ENCODE measurements at places on chromosomes 4 and X.

DNA sequence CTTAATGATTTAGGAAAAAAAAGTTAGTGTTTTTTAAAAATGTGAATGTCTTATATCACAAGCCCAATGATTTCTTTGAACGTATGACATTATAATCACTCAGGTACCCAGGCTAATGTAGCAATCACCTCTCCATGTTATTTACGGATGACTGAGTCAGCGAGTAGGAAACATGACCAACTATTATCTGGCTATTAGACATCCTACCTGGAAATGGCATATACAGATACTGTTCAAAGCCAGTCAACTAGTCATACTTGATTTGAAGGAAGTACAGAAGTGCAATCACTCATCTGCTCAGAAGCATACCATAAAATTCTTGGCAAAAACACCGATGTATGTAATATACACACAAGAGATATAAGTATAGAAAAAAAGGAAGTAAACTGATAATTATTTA, 732.5 kb downstream of the ARAP2 start:
- no peak for DNase-seq

DNA sequence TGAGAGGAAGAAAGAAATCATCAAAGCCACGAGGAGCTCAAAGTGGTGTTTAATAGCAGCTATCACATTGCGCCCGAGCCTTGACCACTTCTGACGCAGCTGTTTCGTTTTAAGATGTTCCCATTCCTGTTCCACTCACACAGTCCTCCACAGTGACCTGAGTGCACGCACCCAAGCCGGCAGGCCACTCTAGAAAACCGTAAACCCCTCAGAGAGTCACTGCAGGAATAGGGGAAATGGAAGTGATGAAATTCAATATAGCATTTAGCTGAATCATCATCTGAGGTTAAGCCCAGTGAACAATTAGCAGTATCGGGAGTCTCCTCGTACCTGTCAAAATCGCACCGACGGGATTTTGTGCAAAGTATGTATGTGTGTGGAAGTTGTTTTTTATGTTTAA, 17.9 kb upstream of the HAND2 start:
- DNase-seq: no peak

DNA sequence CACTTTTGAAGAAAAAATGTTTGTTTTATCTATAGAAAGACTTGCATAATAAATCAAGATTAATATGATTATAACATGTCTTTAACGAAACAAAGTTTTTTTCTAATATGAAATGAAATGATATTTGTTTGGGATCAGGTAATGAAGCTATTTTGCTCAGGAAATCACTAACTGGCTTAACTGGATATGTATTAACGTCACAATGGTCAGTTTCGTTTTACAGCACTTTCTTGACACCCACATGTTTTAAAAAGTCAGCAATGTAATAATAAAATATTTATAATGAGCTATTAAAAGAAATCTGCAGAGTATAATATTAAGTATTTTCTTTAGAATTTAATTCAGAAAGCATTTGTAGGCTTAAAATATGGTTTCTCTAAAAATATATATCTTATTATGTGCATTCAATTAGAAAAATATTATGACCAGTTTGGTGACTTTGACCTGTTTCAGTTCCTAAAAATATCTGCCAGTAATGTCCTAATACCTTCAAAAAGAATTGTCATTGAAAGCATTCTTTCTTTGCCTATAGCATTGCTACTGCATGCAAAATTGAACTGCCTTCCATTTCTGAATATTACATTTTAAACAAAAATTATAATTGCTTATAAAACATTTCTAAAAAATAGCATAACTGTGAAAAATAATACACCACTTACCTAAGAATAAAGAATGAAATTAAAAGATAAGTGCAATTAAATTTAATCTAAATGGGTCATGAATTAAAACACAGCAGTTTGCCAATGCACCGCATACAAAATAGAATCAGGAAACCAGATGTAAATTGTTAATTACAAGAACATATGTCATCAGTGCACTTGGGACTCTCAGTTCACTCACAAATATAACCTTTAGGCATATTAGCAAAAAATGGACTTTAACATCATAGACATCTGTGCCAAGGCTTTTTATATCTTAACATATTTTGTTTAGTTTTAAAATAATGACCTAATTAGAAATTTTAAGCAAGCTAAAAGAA, 31.6 kb downstream of the TIGD2 start:
- DNase-seq: no peak

DNA sequence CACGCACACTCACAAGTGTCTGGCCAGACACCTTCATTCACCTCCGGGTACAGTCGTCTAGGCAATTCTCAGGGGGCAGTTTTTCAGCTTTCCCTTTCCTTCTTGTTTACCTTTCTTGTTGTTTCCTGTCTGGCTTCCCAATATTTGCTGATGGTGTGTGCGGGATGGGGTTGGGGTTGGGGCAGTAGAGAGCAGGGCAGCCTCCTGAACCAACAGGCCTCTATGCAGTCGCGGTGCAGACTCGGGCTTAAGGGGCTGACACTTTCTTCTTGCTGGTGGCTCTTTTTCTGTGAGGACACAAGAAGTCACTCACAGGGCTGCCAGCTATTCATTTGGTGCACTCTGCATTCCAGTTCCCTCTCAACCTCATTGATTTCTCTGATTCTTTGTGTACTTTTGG, 56.4 kb downstream of the NBDY start:
- DNase-seq: no peak

DNA sequence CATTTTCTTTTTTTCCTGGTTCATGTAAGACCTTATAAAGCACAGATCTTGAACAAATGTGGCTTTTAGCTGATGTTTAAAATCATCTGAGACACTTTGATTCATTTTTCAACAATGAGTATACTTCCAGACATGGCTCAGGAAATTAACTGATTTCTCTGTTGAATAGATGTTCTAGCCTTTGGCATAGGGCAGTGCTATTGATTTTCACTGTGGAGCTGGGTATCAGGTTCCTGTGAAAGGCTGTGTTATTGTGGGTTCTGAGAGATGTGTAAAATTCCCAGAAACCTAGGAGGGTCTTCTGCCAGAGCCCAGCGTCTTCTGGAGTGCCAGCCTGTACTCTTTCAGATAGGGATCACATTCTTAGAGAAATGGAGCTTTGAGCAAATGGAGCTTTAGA, 278.9 kb downstream of the EPHA5 start:
- no peak for DNase-seq

DNA sequence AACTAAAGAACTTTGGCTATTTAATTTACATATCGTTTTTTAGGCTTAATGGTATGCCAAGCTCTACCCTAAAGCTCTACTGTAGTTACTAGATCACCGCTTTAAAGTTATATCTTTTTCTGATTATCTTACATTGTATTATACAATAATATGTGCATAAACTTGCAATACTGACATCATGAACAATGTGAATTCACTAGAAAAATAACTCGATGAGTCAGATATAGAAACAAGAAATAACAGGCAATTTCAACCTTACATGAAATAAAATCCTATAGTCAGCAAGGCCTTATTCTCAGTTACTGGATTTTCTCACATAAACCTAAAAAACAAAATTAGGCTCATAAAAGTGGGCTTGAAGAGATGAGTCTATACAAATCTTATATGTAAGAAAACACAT, 32.5 kb downstream of the PDGFC start:
- no peak for DNase-seq

- DNase-seq: no peak
Observed at GRCh38 chrX:134542485-134542884, 82.5 kb downstream of the HPRT1 start.

DNA sequence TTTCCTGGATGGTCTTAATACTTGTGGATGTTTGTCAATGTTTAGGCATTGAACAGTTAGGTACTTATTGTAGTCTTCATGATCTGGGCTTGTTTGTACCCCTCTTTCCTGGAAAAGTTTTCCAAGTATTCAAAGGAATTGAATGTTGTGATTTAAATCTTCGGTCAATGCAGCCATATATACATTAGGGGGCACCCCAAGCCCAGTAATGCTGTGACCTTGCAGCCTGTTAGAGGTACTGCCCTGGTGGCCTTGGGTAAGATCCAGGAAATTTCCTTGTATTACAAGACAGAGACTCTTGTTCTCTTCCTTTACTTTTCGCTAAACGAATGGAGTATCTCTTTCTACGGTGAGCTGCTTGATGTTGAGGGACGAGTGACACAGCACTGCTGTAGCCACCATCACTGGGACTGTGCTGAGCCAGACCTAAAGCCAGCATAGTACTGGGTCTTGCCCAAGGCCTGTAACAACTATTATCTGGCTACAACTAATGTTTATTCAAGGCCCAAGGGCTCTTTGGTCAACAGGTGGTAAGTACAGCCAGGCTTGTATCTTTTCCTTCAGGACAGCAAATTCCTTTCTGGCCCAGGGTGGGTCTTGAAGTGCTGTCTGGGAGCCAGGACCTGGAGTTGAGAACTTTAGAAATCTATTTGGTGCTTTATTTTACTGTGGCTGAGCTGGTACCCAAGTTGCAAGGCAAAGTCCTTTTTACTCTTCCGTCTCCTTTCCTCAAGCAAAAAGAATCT, 118.3 kb upstream of the ATOH1 start:
- DNase-seq: peak; percentile 24

DNA sequence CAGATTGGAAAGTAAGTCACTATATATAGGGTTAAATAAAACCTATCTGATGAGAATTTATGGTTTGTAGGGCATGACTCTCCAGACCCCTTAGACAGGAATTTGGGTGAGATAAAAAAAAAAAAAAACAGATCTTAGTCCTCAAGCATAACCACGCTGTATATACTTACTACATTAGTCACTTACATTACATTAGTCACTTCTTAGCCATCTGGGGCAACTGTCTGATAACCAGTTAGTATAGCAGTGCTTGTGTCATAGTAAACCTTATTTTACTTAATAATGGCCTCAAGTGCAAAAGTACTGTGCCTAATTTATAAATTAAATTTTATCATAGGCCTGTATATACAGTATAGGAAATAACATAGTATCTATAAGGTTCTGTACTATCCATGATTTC, 60.2 kb upstream of the RPS6KA6 start:
- DNase-seq: no peak

DNA sequence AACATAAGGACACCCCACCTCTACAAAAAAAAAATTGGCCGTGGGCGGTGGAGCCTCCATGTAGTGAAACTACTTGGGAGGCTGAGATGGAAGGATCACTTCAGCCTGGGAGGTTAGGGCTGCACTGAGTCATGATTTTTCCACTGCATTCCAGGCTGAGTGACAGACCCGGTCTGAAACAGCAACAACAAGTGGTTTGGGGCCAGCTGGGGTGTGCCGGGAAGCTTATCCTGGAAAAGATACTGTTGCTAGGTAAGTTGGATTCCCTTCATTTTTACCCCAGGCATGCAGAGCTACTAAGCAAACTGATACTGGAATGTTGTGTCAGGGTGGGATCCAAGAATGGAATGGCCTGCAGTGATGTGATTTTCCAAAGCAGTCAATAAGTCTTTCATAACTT, 57.0 kb downstream of the XAGE2 start:
- no peak for DNase-seq

DNA sequence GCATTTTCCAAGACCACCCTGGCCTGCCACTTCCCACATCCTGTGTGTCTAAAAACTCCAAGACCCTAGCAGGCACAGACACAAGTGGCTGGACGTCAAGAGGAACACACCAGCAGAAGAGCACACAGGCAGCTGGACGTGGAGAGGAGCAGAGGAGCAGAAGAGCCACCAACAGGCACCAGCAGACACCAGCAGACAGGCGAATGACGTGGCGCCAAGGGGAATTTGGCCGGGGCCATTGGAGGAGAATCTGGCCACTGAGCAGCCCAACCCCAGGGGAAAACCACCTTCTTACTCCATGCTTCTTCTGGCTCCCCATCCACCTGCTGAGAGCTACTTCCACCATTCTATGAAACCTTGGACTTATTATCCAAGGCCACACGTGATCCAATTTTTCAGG, 243.1 kb upstream of the CTSO start:
- DNase-seq: no peak

DNA sequence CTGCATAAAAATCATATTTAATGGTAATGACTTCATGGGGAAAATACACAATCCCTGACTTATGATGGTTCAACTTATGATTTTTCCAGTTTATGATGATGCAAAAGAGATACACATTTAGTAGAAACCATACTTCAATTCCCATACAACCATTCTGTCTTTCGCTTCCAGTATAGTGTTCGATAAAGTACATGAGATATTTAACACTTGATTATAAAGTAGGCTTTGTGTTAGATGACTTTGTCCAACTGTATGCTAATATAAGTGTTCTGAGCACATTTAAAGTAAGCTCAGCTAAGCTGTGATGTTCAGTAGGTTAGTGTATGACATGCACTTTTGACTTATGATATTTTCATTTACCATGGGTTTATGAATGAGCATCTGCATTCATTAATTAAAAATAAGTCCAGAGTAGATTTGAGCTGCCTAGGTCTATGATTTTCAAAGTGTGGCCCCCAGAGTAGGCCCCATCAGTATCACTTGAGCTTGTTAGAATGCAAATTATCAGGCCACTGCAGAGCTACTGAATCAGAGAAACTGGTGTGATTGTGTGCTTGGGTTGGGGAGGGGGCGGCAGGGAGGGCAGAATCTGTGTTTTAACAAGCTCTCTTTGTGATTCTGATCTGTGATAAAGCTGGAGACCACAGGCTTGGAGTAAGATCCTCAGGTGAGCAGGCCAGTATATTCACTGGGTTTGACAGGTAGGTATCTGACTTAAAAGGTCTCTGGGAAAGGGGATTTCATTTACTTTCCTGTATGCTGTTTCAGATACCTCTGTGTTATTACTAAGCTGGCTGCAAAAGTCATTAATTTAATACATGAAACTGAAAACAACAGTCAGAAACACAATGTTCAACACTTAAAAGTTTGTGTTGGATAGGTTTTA, 8.4 kb downstream of the ATP10D start:
- no peak for DNase-seq

DNA sequence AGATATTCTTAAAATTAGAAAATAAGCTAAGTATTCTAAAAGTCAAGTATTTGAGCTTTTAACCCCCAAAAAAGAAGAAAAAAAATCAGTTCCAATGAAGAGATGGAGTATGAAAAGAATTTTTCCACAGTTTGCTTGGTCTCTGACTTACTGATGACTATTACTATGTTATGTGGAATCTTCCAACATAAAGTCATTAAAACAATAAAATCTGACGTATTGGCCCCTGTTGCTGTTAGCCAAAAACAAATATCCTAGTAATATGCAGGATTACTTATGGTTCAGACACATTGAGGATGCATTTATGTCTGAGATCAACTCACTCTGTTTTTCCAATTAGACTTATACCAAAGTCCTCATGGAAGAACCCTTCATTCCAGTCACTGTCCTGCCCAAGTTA, 517.2 kb upstream of the ADGRL3 start:
- DNase-seq: no peak

DNA sequence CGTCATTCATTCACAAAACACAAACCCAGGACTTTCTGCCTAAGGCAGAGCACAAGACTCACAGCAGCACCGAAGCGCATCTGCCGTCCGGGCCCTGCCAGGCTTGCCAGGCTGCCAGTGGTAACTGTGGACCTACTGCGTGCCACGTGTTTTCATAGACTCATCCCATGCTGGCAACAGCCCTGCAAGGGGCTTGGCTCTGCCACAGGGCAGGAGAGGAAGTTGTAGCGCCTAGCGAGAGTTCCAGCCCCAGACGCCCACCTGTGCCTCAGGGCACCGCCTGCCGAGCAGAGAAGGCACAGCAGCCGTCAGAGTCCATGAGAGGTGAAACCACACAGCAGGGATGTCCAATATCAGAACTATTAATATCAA, 18.9 kb upstream of the MRFAP1 start:
- DNase-seq: no peak

GRCh38 chrX:21881881-21882574, 26.2 kb downstream of the YY2 start:
- DNase-seq: no peak

GRCh38 chr4:93359586-93359985, 469.0 kb upstream of the ATOH1 start:
- peak; percentile 74 for DNase-seq
